Vagina (tissue), 2 donors: ENCODE measurements at places on chromosomes 1 and 21.

DNA sequence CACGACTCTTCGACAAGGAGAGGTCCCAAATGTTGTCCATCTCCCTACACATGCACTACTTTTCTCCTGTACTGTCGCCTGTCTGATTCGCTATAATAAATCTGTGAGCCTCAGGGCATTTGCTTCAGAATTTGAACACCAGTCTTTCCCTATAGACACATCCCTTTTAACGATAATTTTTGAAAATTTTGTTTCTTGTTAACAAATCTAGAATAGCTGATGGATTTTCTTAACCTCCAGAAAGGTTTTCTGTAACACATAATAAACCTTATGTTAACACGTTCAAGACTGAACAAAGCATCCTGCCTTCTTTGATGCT lies 704 bp downstream of the CAPZA1 start:
- DNase-seq: no peak

- DNase-seq: no peak
Observed at GRCh38 chr1:36464605-36465393, 615 bp upstream of the MRPS15 start.

DNA sequence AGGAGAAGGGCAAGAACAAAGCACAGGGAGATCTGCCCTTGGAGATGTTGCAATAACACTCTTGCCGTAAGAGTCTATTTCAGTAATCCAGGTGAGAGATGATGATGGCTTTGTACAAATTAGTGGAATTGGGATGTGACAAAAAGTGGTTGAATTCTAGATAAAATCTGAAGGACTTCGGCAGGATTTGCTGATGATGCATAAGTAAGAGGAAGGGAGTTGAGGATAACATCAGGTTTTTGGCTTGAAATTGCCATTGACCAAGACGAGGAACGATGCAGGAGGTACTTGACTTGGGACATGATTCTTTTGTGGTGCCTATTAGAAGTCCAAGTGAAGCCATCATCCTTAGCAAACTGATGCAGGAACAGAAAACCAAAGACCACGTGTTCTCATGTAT lies 238.1 kb downstream of the GRIK1 start:
- DNase-seq: no peak

DNA sequence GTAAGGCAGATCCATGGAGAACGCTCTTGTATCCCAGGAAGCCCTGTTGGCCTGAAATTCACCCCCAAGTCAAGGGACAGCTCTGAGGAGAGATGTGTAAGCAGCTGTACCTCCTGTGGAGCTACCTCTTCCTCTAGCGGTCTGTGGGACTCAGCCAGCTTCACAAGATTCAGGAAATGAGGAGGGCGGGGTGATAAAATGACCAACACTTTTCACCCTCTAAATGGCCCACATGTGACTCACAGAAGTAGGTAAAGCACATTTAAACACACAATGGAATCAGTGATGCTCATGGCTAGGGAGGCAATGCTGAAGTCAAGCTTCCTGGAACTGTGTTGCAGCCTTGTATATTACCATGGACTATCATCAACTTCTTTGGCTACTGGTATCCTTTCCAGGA lies at the start of gene SH2D1B:
SH2D1B (minus strand) TSS at position 135 of the 400 bp plus-strand sequence; CDS start at position 15, 120 bp downstream.
- DNase-seq: no peak

GRCh38 chr1:12124693-12125421 lies 41.9 kb upstream of the TNFRSF1B start:
- DNase-seq: no peak

GRCh38 chr1:227411066-227411465 lies 92.8 kb upstream of the CDC42BPA start:
- DNase-seq: no peak
